ENCODE measurements at places on chromosomes 13 and 19. TPM values are rescaled to one million over a fixed set of nuclear protein-coding genes. Genes with fewer than 3 reads are reported as not detected.

Gene IZUMO2
- not detected for total RNA-seq

DNA sequence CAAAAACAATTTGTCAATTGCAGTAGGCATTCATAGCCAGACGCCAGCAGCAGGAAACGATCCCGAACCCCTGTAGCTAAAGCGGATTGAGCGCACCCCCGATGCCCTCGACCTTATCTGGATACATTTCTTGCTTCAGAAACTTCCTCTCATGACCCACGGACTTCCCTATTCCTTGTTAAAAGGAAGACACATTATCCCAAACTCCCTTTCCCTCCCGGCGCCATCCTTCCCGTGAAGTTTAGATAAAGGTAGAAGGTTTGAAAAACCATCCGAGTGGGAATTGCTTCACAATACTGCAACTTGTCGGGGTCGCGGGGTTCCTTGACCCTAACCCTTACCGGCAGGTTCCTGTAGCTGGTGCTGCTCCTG lies 977 bp downstream of the PCDH20 start:
- peaks cover 43% of the 10 kb centered on the region for H3K27me3 ChIP-seq
- H3K27ac ChIP-seq: no peak overlapping the region
- peak overlapping the region; percentile 55 for H3K4me3 ChIP-seq
- no peaks in the 10 kb centered on the region for H3K36me3 ChIP-seq
- H3K4me1 ChIP-seq: peaks cover 9% of the 10 kb centered on the region

Gene ZNF534
- not detected for total RNA-seq

DNA sequence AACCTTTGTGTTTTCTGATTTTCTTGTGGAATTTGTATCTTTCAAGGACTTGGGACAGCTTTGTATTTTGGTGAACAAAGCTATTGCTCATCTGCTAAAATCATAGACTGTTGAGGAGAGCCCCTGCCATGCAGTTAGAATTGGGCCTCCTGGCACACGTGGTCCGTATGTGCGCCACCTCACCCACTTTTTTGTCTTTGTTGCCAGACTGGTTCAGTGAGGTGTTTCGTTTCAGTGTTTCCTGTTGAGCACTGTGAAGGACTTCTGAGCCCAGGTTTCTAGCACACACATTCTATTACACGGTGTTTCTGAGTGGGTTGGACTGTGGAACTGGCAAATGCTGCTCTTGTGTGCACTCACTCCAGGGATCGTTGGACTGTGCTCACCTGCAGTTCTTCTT lies 37.6 kb upstream of the RNF113B start:
- no peak overlapping the region for H3K4me3 ChIP-seq
- DNase-seq: no peak
- no peak overlapping the region for H3K27ac ChIP-seq
- H3K4me1 ChIP-seq: no peaks in the 10 kb centered on the region

Gene CYP2S1
- total RNA-seq: not detected
